ENCODE measurements at places on chromosomes 11 and 22.

DNA sequence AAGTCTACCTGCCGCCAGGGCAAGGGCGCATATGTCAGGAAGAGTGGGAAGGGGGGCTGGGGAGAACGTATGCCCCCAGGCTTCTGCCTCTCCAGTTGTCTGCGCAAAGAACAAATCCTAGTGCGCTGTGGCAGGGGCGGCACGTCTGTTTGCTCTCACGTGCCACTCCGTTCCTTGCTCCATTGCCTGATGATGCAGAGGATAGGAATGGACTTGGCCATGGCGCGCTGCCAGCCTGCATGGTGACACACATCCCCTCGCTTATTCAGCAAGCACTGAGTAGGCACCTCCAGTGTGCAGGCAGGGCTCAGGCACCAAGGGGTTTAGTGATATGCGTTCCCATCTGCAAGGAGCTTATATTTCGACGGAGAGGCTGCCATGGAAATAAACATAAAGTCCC, 45.4 kb upstream of the SLC22A12 start:
- no peak for DNase-seq

DNA sequence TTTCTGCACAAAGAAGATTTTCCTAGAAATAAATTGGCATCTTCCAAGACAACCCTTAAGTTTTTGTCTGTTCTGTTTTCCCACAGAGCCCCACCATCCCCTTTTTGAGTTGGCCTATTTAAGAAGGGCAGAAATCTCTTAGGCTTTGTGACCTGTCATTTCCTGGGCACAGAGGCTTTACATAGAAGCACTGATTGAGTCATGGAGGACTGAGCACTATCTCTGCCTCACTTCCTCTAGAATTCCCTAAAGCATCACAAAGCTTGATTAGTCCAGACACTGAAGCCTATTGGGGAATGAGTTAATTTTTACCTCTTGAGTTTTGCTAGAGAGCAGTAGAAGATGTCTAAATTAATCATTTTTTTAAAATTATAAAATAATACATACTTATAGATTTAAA, 25.4 kb downstream of the TRIM44 start:
- no peak for DNase-seq

GRCh38 chr11:1240771-1241170, 17.9 kb downstream of the MUC5B start:
- DNase-seq: no peak

- no peak for DNase-seq
These were observed 7.6 kb downstream of the IGF2 start for GRCh38 chr11:2131371-2132236.

DNA sequence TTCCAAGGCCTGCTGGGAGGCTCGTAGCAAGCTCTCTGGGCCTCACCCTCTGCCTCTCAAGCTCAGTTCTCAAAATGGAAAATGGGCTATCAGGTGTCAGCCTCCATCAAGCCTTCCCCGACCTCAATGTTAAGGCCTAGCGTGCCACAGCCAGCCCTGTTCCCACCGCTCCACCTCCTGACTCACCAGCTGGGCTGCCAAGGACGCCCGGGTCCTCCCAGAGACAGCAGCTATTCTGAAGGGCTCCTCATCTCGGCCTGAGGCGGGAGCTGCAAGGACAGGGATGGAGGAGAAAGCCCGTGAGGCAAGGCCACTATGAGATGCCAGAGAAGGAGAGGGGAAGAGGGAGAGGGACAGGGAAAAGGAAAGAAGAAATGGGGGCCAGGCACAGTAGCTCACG, 19.9 kb downstream of the ARAP1 start:
- DNase-seq: no peak

- no peak for DNase-seq
These were observed 77.6 kb downstream of the PLEKHA7 start for GRCh38 chr11:16936643-16937042.

DNA sequence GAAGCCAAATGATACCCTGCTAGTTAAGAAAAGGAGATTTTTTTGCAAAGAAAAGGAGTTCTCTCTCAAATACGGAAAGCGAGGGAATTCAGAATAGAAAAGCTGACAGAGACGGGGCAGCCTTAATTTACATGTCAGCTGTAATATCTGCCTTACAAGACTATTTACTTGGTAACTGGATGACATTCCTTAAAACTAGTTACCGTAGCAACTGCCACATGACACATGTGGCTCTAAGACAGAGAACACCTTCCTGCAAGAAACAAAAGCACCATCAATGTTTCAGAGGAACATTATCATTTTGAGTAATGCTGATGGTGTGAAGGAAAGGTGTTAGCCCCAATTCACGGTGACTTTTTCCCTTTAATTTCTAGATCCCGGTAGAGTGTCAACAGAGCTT, 222.1 kb downstream of the LRRC4C start:
- DNase-seq: no peak

- no peak for DNase-seq
These were observed 13.5 kb downstream of the CCDC90B start for GRCh38 chr11:83272627-83273026.

GRCh38 chr11:871472-871871, 28.8 kb downstream of the TSPAN4 start:
- DNase-seq: no peak

- no peak for DNase-seq
These were observed 3.3 kb downstream of the FXYD6 start for GRCh38 chr11:117872975-117873827.

- no peak for DNase-seq
These were observed 72.6 kb upstream of the GRAMD1B start for GRCh38 chr11:123357353-123357989.

DNA sequence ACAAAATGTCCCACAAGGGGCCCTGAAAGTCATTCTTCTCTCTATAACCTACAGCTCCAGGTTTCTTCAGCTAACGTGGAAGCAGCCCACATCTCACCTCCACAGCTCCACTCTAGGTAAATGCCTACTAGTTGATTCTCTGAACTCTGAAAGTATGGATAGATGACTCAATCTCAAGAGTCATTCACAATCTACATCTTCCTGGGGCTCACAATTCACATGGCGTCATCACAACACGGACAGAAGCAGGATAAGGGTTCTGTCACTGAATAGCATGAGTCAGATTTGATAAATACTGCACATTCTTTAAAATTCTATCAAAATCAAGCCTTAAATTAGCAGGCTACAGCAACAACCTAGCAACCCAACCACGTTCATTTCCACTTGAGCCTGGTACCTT, 96.3 kb downstream of the PLEKHA7 start:
- no peak for DNase-seq

GRCh38 chr11:69691463-69691862, 12.4 kb downstream of the FGF19 start:
- no peak for DNase-seq

GRCh38 chr11:61011950-61012736, 40.7 kb downstream of the CD6 start:
- DNase-seq: no peak

DNA sequence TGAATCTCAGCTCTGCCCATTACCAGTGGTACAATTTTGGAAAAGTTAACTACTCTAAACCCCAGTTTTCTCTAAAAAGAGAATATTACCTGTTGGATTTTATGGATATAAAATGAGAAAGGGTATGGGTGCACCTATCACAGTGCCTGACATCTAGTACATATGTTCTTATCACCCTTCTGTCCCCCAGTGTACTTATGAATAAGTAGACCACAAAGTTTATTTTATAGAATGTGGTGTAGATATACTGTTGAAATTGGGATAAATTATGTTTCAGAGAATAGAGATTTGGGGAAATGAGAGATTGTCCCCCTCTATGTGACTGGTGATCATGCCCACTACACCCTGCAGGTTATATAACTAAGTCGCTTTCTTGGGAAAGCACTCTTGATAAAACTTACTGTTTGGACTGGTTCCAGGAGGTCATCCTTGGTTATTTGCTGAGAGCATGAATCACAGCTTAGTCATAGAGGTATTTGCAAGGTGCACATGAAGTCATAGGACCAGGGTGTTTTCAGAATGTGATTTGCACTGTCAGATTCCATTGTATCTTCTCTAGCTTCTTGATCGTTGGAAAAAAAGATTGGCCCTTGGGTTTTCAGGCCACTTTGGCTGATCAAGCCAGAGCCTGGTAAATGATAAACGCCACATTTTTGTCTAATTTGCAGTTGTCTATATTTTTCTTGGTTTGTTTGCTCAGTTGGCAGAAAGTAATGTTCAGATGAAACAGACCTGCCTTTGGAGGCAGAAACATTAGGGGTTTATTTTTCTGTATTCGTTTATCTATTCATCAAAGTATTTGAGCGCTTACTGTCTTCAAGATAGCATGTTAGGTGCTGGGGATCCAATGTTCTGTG, 21.3 kb downstream of the STX3 start:
- DNase-seq: no peak

DNA sequence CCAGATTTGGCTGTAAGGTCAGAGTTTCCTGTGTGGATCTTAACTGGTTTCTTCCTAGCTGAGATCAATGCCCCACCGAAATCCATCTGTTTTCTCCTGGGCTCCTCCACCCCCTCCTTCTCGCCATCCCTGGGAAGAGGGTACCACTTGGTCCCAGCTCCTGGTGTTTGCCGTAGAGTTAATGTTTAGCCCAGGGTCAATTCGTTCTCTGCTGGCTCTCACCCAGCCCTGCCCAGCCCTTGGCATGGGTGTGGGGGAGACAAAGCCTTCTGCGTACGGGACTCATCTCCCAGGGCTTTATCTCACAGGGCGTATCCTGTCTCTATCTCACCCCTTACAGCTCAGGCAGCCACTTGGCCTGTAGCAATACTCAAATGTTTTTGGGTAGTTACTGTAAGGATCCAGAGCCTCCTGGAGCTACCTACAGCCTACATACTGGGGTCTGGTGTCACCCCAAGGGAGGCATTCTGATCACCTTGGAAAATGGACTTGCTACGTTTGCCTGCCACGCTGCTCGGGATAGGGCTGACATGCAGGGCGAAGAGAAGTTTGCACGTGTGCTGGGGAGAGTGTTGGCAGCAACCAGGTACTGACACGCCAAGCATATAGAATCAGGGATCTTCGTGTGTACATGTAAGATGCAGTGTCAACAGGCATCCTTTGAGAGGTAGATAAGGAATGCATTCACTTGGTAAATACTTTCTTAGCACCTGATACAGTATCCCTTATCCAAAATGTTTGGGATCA, 66.1 kb downstream of the SCN3B start:
- no peak for DNase-seq

DNA sequence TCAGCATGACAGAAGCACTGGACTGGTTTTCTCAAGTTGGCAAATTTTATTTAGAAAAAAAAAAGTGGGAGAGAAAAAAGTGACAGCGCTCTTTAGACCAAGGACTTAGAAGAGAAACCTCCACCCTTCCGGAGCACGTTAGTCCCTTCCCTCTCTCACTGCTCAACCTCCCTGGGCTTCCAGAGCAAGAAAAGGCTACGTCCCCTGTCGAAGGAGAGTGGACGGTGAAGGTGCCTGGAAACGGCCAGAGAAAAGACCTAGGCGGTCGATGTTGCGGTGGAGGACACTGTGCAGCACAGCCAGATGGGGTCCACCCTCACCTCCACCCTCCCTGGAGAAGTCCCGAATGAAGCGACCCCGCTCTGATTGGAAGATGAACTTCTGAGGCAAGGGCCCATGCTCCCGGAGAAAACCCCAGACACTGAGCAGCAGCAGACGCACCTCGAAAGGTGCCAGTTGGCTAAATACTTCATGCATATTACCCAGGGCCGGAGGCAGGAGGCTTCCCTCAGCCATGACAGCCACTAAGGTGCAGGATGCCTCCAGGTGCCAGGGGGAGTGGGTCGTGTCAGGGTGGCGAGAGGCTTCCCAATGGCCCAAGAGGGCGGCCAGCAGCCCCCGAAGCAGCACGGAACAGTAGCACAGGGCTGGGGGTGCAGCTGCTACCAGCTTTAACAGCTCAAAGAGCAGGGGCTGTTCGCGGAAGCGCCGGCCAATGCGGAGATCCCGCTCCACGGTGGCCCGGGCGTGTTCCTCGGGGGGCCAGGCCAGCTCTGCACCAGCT, 604 bp upstream of the GANAB start:
- no peak for DNase-seq

GRCh38 chr11:116811194-116811593, 11.9 kb downstream of the APOA4 start:
- DNase-seq: no peak

DNA sequence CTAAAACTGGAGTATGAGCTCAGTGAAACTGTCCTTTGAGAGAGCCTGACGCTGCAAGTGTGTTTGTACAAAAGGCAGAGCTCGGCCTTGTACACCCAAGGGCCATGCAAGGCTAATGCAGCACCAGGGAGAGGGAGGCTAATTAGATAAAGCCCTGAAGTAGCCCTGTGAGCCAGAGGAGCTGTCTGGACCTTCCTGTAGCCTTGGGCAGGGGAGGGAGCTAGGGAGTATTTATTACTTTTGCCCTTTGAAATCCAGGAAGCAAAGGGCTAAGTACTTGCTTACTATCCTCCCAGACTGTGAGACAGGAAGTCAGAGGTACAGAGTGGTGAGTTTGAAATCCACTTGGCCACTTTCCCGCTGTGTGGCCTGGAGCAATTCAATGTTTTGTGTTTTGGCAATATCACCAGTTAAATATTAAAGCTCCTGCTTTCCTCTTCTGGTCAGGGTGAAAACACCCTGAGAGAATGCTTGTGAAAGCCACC, 10.2 kb upstream of the LDHA start:
- no peak for DNase-seq

GRCh38 chr11:20126724-20127123, 33.6 kb downstream of the DBX1 start:
- no peak for DNase-seq

DNA sequence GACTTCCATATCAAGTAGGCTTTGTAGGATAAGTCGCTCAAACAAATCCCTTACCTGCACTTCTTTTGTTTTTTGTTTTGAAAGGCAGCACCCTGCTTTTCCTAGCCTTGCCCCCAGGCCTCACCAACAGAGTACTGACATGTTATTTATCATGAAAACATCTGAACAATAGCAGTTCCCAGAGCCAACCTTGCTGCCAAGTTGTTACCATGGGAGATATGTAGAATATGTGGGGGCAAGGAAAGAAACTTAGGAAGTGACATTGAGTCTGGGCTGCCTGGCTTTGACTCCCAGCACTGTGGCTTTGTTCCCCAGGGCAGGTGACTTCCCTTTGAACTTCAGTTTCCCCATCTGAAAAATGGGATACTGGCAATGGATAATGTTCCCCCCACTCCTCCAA, 53.4 kb upstream of the CRYBB3 start:
- no peak for DNase-seq

DNA sequence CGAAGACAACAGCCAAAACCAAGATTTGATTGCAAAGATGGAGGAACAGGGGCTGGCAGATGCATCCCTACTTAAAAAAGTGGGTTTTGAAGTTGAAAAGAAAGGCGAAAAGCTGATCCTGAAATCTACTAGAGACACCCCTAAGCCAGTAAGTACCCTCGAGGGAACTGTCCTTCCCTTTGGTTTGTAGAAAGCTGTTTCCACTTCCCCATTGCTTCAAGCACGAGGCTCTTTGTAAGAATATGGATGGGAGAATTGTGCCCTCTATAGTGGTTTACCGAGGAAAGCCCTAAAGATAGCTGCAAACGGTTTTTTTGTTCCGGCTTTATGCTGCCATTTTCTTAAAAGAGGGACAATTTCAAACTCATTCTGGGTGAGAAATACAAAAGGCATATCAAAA, 133.9 kb downstream of the WNT7B start:
- no peak for DNase-seq

GRCh38 chr11:109641549-109641948, 219.6 kb downstream of the C11orf87 start:
- DNase-seq: no peak

- DNase-seq: no peak
These were observed 17.7 kb downstream of the RAB30 start for GRCh38 chr11:83054001-83054400.

GRCh38 chr11:1037506-1038055, 1.1 kb upstream of the MUC6 start:
- DNase-seq: no peak
